ENCODE measurements at places on chromosomes 16 and 17. TPM values are rescaled to one million over a fixed set of nuclear protein-coding genes. Genes with fewer than 3 reads are reported as not detected.
A peak's percentile ranks its signal among the peaks of the same experiment; 100 is the strongest.

- H3K36me3 ChIP-seq = no peaks in the 10 kb centered on the region
- no peak overlapping the region for H3K4me3 ChIP-seq
- DNase-seq = no peak
- H3K4me1 ChIP-seq = no peaks in the 10 kb centered on the region
- H3K27ac ChIP-seq = no peak overlapping the region
- H3K27me3 ChIP-seq = no peaks in the 10 kb centered on the region
Observed at GRCh38 chr16:77820340-77820739, 32.0 kb downstream of the VAT1L start.

- no peaks in the 10 kb centered on the region for H3K36me3 ChIP-seq
- no peak overlapping the region for H3K4me3 ChIP-seq
Observed at GRCh38 chr16:66905633-66906539, 12.8 kb downstream of the CDH16 start.

- no peak for DNase-seq
- H3K27ac ChIP-seq = no peak overlapping the region
- no peaks in the 10 kb centered on the region for H3K27me3 ChIP-seq
- H3K4me3 ChIP-seq = no peak overlapping the region
- no peaks in the 10 kb centered on the region for H3K36me3 ChIP-seq
Observed at GRCh38 chr17:43966276-43966675, 12.5 kb upstream of the PYY start.

DNA sequence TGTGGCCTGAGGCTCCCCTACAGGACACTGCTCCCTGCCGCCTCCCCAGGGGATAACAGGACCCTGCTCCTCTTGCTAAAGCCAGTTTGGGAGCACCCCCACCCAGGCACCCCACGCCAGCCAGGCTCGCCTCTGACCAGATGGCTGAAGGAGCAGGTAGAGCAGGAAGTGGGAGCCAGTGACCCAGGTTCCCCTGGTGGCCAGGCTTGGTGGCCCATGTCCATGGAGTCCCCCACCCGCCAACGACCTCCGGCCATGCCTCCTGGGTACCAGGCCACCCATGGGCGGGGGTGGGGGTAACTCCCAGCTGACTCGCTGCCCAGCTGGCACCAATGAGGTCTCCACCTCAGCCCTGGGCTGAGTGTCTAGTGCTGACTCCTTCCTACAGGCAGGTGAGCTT, 10.0 kb downstream of the BCAR1 start:
- no peaks in the 10 kb centered on the region for H3K27me3 ChIP-seq
- no peak for DNase-seq
- no peaks in the 10 kb centered on the region for H3K4me1 ChIP-seq
- no peaks in the 10 kb centered on the region for H3K36me3 ChIP-seq

GRCh38 chr17:48549281-48549630, 4.3 kb upstream of the HOXB2 start:
- DNase-seq = no peak
- no peak overlapping the region for H3K27ac ChIP-seq
- no peaks in the 10 kb centered on the region for H3K36me3 ChIP-seq
- H3K4me1 ChIP-seq = no peaks in the 10 kb centered on the region
- no peaks in the 10 kb centered on the region for H3K27me3 ChIP-seq

GRCh38 chr17:6919158-6919557, 76.7 kb upstream of the ALOX12 start:
- no peak overlapping the region for H3K4me3 ChIP-seq
- no peak for DNase-seq
- H3K27me3 ChIP-seq = no peaks in the 10 kb centered on the region

- no peak overlapping the region for H3K27ac ChIP-seq
- H3K36me3 ChIP-seq = no peaks in the 10 kb centered on the region
- DNase-seq = no peak
- no peaks in the 10 kb centered on the region for H3K27me3 ChIP-seq
- no peaks in the 10 kb centered on the region for H3K4me1 ChIP-seq
Observed at GRCh38 chr17:74663561-74663960, 40.0 kb upstream of the CD300E start.

DNA sequence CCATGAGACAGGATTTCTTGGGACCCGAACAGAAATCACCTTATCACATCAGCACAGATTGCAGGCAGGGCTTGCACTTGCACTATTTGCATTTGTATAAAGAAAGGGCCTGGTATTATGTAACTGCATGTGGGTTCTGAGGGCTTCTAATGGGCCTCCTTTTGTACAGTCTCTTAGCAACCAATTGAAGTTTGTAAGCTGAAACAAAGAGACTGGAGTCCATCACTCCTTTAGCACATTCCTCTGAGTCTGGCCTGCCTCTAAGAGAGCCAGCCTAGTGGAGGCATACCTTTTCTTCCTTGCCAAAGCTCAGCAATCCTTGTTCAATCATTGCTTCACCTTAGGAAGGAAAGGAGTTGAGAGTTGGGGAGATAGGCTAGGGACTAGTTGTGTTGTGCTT, 387.1 kb downstream of the XYLT1 start:
- no peak overlapping the region for H3K4me3 ChIP-seq
- no peak overlapping the region for H3K27ac ChIP-seq
- no peaks in the 10 kb centered on the region for H3K36me3 ChIP-seq
- DNase-seq = no peak
- H3K27me3 ChIP-seq = no peaks in the 10 kb centered on the region
- no peaks in the 10 kb centered on the region for H3K4me1 ChIP-seq

GRCh38 chr17:82215095-82215971, 2.7 kb upstream of the CCDC57 start:
- H3K36me3 ChIP-seq = no peaks in the 10 kb centered on the region
- no peak overlapping the region for H3K27ac ChIP-seq
- DNase-seq = no peak
- H3K4me1 ChIP-seq = peaks cover 23% of the 10 kb centered on the region
- no peaks in the 10 kb centered on the region for H3K27me3 ChIP-seq

GRCh38 chr16:26269673-26270072, 577.9 kb downstream of the HS3ST4 start:
- no peaks in the 10 kb centered on the region for H3K27me3 ChIP-seq
- H3K36me3 ChIP-seq = no peaks in the 10 kb centered on the region
- H3K27ac ChIP-seq = no peak overlapping the region
- no peak overlapping the region for H3K4me3 ChIP-seq
- H3K4me1 ChIP-seq = no peaks in the 10 kb centered on the region

DNA sequence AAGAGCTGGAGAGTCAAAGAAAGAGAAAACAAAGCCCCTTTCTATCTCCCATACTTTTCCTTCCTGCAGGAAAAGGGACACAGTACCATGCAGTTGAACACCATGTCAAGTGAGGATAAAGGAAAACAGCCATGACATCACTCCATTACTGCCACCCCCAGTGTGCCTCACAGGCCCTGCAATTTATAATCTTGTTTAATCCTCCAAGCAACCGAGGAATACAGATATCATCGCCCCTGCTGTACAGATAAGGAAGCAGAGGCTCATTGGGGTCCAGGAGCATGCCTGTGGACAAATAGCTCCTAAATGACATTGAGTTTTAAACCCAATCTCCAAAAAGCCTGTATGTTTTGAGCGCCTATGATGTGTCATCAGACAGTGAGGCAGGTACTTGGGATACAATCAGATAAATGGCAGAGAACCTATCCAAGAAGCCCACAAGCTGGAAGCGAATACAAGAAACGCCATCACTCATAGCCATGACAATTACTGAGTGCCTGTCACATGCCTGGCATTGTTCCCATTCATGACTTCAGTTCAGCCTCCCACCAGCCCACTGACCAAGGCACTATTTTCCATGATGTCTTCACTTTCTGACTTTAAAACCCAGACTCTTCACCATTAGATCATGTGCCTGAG, 45.5 kb downstream of the CPPED1 start:
- DNase-seq = no peak
- no peak overlapping the region for H3K27ac ChIP-seq
- no peak overlapping the region for H3K4me3 ChIP-seq
- H3K27me3 ChIP-seq = no peaks in the 10 kb centered on the region
- H3K4me1 ChIP-seq = no peaks in the 10 kb centered on the region

DNA sequence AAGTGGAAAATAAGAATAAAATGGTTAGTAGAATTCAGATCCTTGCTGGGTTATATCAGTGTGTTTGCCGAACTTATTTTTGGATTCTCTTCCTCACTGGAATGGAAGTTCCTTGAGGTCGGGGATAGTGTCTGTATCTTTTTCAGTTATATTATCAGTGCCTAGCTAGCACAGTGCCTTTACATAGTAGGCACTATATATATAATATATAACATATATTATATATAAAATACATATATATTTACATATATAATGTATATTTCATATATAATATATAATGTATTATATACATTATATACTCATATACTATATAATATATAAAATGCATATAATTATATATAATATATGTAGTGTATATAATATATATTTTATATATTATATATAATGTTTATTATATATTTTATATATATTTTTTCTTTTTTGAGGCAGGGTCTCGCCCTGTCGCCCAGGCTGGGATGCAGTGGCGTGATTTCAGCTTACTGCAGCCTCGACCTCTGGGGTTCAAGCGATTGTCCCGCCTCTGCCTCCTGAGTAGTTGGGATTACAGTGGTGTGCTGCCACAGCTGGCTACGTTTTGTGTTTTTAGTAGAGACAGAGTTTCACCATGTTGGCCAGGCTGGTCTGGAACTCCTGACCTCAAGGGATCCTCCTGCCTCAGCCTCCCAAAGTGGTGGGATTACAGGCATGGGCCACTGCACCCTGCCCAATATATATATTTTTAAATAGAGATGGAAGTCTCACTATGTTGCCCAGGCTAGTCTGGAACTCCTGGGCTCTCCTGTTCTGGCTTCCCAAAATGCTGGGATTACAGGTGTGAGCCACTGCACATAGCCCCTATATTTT, 3.2 kb downstream of the NFATC3 start:
- peak overlapping the region; percentile 82 for H3K27ac ChIP-seq
- H3K4me1 ChIP-seq = peaks cover 62% of the 10 kb centered on the region
- H3K4me3 ChIP-seq = peak overlapping the region; percentile 42
- DNase-seq = no peak
- no peaks in the 10 kb centered on the region for H3K36me3 ChIP-seq

- no peak for DNase-seq
- H3K4me3 ChIP-seq = no peak overlapping the region
- H3K36me3 ChIP-seq = no peaks in the 10 kb centered on the region
- H3K27me3 ChIP-seq = no peaks in the 10 kb centered on the region
- no peak overlapping the region for H3K27ac ChIP-seq
Observed at GRCh38 chr16:59148056-59148768, 414.1 kb upstream of the GOT2 start.

- H3K27me3 ChIP-seq = no peaks in the 10 kb centered on the region
- H3K27ac ChIP-seq = no peak overlapping the region
- H3K4me1 ChIP-seq = no peaks in the 10 kb centered on the region
- H3K4me3 ChIP-seq = no peak overlapping the region
Observed at GRCh38 chr17:70629902-70630301, 460.6 kb downstream of the KCNJ2 start.

GRCh38 chr16:31348579-31348978, 6.4 kb upstream of the ITGAX start:
- no peaks in the 10 kb centered on the region for H3K36me3 ChIP-seq
- H3K27ac ChIP-seq = no peak overlapping the region
- DNase-seq = no peak

- H3K36me3 ChIP-seq = no peaks in the 10 kb centered on the region
- DNase-seq = no peak
- H3K27ac ChIP-seq = no peak overlapping the region
- no peaks in the 10 kb centered on the region for H3K27me3 ChIP-seq
- H3K4me1 ChIP-seq = no peaks in the 10 kb centered on the region
Observed at GRCh38 chr16:75860326-75861053, 134.2 kb upstream of the CPHXL start.

GRCh38 chr17:78204387-78205123, 9.5 kb upstream of the BIRC5 start:
- H3K36me3 ChIP-seq = no peaks in the 10 kb centered on the region
- no peak for DNase-seq
- no peak overlapping the region for H3K4me3 ChIP-seq

GRCh38 chr17:81084680-81085419, 49.9 kb downstream of the BAIAP2 start:
- no peak overlapping the region for H3K4me3 ChIP-seq
- no peak overlapping the region for H3K27ac ChIP-seq
- no peaks in the 10 kb centered on the region for H3K27me3 ChIP-seq

GRCh38 chr16:3467182-3467581, 23.7 kb downstream of the NAA60 start:
- H3K4me3 ChIP-seq = no peak overlapping the region
- no peak for DNase-seq
- H3K27ac ChIP-seq = peak overlapping the region; percentile 3
- no peaks in the 10 kb centered on the region for H3K27me3 ChIP-seq

- H3K4me1 ChIP-seq = peaks cover 37% of the 10 kb centered on the region
- H3K4me3 ChIP-seq = peak overlapping the region; percentile 55
- no peaks in the 10 kb centered on the region for H3K36me3 ChIP-seq
- H3K27ac ChIP-seq = peak overlapping the region; percentile 65
Observed at GRCh38 chr16:23836404-23837311, 875 bp downstream of the PRKCB start.

GRCh38 chr16:2196162-2196980, at the start of gene CASKIN1:
Gene CASKIN1 (minus strand): TSS chr16:2196605. CDS start chr16:2196432, 173 bp downstream.
- H3K4me3 ChIP-seq = no peak within 1 kb of the TSS
- peaks cover 11% of the 10 kb centered on the region for H3K27me3 ChIP-seq
- no peak within 1 kb of the TSS for H3K27ac ChIP-seq
- no peaks in the 10 kb centered on the region for H3K36me3 ChIP-seq
- DNase-seq = no peak

- H3K36me3 ChIP-seq = no peaks in the 10 kb centered on the region
- DNase-seq = no peak
- H3K27ac ChIP-seq = no peak overlapping the region
Observed at GRCh38 chr17:48791128-48792032, 25.6 kb downstream of the TTLL6 start.

- no peak for DNase-seq
- H3K27ac ChIP-seq = no peak overlapping the region
- H3K27me3 ChIP-seq = no peaks in the 10 kb centered on the region
- no peak overlapping the region for H3K4me3 ChIP-seq
- no peaks in the 10 kb centered on the region for H3K36me3 ChIP-seq
Observed at GRCh38 chr17:54867634-54868033, 33.0 kb upstream of the TOM1L1 start.

- H3K27ac ChIP-seq = no peak overlapping the region
- no peak overlapping the region for H3K4me3 ChIP-seq
- DNase-seq = no peak
- H3K36me3 ChIP-seq = no peaks in the 10 kb centered on the region
Observed at GRCh38 chr17:44795928-44796327, 34.2 kb downstream of the GJC1 start.

Gene CBLN1
- total RNA-seq = not detected

Gene CA5A
- total RNA-seq = not detected

Gene PSMC3IP
- 2.7 TPM for total RNA-seq

Gene FZD2
- 0.19 TPM for total RNA-seq

Gene ABCA5
- total RNA-seq = 41.3 TPM

Gene PDILT
- total RNA-seq = not detected

Gene TNFRSF17
- not detected for total RNA-seq

Gene GPR142
- total RNA-seq = not detected

Gene PPM1E
- total RNA-seq = not detected

Gene TMEM114
- not detected for total RNA-seq

Gene FDXR
- 13.6 TPM for total RNA-seq

Data from naive thymus-derived CD4-positive, alpha-beta T cell (primary cell).